ENCODE measurements at places on chromosomes 13 and 19.

DNA sequence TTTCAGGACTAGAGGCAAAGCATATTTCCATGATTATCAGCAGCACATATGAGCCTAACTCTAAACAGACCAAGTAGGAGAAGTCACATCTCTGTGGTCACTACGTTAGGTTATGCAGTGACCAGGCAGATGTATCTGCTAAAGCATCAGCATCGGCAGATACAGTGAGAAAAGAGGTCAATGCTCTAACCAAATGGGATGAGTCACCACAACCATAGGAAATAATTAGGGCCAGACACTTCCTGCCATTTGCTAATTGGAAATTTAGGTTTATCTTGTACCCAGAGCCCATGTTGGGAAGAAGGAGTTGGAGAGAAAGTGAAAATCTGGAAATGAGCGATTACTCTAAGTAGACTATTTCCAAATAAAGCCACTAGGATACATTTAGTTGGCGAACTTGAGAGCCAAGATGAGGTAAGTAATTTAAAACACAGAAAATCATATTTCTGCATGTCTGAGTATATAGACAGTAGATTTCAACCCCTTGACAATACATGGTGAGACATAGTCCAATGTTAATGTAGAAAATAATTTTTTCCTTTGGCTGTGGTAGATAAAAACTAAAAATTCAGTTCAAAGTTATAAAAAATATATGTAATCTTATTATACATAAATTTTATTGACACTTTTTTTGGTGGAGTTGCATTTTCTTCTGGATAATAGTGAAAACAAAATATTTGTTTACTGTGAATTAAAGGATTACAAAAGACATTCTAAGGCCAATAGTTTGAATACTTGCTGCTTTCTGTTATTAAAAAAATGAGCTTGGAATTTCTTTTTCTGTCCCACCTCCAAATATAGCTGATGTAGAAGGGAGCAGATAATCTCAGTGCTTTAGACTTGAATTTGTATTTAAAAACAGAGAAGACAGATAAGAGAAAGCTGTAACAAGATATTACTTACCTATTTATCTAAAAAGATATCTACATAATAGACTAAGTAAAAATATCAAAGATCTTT is 104.4 kb upstream of the CSNK1A1L start:
- no peak for DNase-seq

DNA sequence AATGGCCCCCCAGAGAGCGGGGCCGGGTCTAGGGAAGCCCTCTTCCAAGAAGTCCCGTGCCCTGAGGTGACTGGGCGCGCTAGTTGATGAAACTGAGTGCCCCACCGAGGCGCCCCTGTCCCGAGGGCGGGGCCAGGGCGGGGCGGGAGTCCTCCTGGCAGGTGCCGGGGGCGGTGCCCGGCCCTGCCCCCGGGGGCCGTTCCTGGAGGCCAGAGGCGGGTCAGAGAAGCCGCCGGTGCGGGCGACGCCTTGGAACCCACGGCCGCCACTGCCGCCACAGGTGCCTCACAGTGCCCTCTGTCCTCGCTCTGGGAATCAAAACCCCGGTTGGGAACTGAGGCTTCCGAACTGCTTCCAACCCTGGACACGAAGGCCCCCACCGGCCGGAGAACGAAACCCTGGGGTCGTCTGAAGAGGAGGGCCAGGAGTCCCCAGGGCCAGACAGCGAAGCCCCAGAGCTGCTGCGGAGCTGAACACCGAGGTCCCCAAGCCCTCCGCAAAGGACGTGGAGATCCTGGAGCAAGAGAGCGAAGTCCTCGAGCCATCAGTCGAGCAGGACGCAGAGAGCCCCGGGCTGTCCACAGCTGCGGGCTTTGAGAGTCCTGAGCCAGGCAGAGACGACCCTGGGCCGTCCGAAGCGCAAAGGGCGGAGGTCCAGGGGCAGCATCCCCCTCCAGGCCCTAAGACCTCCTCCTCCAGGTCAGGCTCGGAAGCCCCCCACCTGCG is at the start of gene MISP3:
MISP3 (plus strand) TSS at position 252 of the 726 bp plus-strand sequence. CDS start 524 bp downstream, outside the sequence.
- DNase-seq, result no peak

DNA sequence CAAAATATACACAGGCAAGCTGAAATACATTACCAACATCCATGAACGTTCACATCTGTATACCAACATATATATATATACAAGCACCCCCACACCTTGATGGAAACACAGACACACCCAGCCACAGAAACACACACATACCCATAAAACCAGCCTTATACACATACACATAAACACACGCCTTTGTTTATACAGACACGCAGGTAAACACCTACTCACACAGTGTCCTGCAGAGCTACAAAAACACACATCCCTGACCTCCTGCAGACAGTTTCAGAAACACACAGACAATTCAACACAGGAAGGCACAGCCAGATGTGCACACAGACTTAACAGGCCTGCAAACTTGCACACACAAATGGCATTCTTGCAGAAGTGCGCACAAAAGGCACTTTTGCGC is 21.3 kb upstream of the IRGC start:
- DNase-seq, result no peak

DNA sequence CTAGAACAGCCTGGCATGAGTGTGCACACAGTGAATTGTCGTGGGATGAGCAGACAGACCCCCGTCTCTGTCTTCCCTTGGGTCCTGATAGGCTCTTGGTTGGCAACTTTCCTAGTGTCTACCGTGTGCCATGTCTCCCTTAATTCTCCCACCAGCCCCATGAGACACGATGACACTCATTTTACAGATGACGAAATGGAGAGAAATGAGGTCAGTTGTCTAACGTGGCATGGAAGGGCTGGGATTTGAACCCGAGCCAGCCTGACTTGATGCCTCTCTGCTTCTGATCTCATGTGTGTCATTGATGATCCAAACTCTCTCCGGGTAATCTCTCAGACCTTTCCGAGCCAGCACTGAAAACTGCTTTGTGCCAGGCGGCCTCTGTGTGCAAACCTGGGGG is 8.4 kb upstream of the KLK14 start:
- DNase-seq, result no peak

GRCh38 chr19:11387162-11388034 is 3.3 kb upstream of the EPOR start:
- no peak for DNase-seq

DNA sequence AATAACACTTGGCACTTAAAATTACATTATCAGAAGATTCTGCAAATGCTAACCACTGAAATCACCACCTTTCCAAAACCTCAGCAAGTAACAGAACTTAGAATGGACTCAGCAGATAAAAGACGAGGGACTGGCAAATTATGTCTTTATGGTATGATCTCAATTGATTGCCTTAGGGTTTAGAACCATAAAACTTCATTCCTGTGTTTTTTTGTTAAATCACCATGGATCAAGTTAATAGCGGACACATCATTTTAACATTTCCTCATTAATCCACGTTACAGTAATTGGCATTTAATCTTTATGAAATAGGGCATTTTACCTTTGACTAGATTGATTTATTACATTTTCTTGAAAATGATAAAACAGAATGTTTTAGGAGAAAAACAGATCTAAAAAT is 2070.3 kb downstream of the PCDH9 start:
- no peak for DNase-seq
